ENCODE measurements at places on chromosomes 12 and 14.

GRCh38 chr14:75752086-75752485 lies 91.0 kb downstream of the TTLL5 start:
- DNase-seq: no peak

- DNase-seq: peak; percentile 57
These were observed 17.5 kb downstream of the RAD51B start for GRCh38 chr14:67837011-67837624.

GRCh38 chr14:65346474-65346873 lies 66.1 kb upstream of the FUT8 start:
- DNase-seq: no peak

GRCh38 chr14:101634850-101635748 lies 73.8 kb downstream of the DIO3 start:
- no peak for DNase-seq

GRCh38 chr14:32682214-32682613 lies 256.5 kb upstream of the NPAS3 start:
- DNase-seq: no peak

DNA sequence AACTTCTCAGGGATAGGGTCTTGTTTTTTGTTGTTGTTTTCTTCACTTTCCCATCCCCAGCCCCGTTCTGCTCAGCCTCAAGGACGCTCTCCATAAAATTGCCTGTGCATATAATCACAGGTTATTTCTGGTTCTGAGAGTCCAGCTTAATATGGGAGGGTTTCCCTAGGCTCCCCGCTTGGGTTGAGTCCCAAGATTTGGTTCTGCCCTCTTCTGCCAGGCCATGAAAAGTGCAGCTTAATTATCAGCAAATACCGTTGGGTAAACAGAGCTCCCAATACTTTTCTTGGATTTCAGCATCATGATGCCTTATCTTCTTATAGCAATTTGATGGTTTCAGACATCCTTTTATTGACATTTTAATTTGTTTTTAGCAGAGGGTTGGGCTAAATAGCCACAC lies 75.6 kb downstream of the GRIN2B start:
- DNase-seq: no peak

DNA sequence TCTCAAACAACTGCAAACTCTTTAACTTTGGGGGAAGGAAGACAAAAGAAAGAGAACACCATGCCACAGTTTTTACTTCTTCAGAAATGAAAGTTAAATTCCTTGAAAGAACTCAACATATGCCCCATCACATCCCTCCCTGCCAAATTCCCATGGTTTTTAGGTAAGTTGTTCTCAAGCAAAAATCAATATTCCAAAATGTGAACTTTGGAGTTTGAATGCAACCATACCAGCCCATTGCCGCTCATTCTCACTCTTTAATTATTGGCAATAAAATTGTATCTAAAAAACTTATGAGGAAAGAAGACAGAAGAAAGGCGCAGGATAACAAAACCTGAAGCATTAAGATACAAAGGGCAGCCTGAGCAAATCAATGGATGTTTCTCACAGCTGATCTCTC lies 31.8 kb upstream of the CEP83 start:
- no peak for DNase-seq

DNA sequence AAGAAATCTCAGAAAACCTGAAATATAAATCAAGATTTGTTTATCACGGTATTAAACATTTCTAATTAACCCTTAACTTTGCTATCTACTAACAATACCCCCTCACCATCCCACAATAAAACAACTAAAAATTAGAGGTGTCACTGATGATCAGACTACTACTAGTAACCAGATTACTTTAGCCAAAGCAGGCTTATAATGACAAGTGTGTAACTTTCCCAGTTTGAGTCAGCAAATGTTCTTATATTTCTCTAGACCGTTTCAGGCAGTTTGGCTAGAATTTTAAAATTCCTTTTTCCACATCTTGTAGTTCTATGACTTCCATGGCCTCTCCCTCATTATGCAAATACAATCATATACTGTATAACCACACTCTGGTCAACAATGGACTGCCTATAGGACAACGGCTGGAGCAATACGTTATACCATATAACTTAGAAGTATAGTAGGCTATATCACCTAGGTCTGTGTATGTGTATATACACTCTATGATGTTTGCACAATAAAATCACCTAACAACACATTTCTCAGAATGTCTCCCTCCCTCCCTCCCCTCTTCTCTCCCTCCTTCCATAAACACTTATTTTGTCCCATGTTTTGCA lies 102.1 kb downstream of the DENND5B start:
- DNase-seq: no peak

GRCh38 chr12:85874031-85874461 lies at the start of gene NTS:
TSS of gene NTS (plus strand) at chr12:85874295. CDS start at chr12:85874404, 109 bp downstream.
- DNase-seq: no peak

DNA sequence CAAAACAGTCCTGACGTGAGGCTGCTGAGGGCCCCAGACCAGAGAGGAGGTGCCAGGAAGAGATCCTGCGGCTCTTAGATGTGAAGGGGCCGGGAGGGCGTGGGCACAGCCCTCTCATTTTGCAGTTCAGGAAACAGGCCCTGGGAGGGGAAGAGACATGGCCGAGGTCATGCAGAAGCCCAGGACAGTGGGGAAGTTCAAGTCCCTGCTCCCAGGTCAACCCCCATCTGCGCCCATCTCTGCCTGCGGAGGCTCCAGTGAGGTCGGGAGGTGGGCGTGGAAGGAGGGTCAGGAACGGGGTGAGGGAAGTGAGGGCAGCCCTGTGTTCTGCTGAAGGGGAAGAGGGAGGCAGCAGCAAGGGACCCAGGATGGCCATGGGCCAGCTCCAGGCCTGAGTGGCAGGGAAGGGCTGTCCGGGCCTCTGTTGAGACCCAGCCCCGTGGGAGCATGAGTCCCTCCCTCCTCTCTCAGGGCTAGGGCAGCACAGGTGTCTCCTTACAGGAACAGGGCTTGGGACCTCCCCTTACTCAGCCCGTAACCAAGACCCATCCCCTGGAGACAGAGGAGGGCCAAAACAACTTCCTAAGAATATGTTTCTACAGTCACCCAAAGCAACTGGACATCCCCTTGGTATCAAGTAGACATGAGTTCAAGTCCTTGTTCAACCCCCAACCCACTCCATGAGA lies 90.8 kb downstream of the LGMN start:
- DNase-seq: peak; percentile 52

- DNase-seq: no peak
These were observed 173.2 kb upstream of the PWP1 start for GRCh38 chr12:107512391-107512790.

DNA sequence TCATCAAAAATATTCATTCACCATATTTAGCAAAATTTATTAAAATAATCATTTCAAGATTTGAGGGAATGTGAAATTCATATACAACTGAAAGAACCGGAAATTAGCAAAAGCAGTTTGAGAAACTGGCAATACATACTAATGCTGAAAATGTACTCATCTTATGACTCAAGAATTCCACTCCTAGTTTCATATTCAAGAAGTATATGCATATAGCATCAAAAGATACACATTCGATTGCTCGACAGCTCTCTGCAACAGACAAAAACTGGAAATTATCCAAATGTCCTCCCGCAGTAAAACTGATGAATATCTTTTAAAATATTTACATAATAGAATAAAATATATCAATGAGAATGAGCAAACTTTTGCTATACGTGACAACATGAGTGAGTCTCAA lies 189.2 kb upstream of the MGAT4C start:
- no peak for DNase-seq

Measured in CD4-positive, alpha-beta T cell treated with Interferon gamma for 1 hour (primary cell).